ENCODE measurements at places on chromosomes 12 and 14. TPM values are rescaled to one million over a fixed set of nuclear protein-coding genes. Genes with fewer than 3 reads are reported as not detected.

Gene LMNTD1
- total RNA-seq: not detected

Gene HOXC9
- not detected for total RNA-seq

Gene PLA2G1B
- total RNA-seq: not detected

Gene IL31
- total RNA-seq: 54.3 TPM

Gene HSPB8
- total RNA-seq: not detected

- no peak for DNase-seq
Observed at GRCh38 chr12:31887109-31887811, 72.0 kb upstream of the RESF1 start.

DNA sequence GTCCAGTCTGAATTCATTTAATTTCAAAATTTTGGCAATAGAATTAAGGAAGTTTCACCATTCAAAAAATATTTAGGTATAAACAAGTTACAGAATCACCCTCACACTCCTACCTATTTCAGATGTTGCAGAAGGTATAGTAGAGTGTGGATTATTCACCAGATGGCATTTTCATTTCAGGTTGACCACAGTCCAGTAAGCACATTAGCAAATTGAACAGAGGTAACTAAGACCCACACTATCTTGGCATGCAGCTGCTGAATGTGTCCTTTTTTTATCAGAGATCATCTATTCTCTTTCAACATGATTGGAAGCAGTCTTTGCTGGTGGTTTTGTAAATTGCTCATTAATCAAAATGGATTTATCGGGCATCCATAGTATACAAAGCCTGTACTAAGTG is 151.8 kb upstream of the GARIN6 start:
- DNase-seq: no peak

DNA sequence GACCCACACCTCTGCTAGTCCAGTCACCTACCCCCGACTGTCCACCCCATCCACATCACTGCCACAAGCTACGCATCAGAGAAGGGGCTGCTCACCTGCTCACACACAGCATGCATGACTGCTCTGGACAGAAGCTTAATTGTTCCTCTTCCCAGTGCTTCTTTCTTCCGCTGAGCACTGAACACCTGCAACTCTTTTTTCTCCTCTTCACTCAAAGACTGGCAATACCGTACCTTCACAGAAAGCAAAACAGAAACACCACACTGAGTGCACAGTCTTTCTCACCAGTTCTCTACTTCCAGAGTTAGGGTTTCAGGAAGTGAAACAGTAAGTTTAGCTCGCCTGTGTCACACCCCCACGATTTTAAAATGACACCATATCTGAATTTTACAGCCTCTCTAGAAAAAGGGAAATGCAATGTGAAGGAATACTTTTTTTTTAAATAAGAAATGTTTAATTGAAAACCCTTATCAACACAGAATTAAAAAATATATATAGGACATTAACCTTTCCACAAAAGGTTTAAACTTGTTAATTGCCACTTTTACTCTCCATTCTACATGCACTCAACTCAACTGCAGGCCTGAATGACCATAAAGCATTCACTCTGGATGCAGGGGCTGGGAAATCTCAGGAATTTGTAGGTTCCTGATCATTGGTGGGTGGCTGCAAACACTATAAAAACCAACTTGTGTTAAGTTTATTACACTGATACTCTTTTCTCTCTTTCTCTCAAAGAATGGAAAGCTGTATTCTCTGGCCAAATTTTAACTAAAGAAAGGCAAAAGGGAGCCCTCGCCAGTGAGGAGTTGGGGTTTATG is 120.0 kb downstream of the PRICKLE1 start:
- DNase-seq: no peak

- DNase-seq: no peak
Observed at GRCh38 chr12:15636060-15636890, 152.9 kb downstream of the EPS8 start.

DNA sequence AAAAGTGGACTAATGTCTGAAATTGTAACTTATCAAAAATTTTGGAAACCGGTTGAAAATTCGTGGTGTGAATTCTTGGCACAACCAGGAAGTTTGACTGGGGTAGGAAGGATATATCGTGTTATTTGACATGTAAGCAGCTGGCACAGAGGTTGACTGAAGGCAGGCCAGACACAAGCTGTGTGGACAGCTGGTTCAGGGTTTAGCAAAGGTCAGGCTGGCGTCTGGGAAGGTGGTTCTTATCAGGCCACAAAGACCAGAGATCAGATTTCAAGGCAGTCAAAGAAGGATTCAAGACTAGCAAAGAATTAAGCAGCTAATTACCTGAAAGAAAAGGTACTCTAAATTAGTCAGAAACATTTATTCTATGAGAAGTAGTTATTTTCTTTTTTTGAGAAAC is 450.2 kb upstream of the MDGA2 start:
- no peak for DNase-seq
